ENCODE measurements at places on chromosomes 13 and 19. TPM values are rescaled to one million over a fixed set of nuclear protein-coding genes. Genes with fewer than 3 reads are reported as not detected.

GRCh38 chr13:30300596-30300995 lies 6.8 kb downstream of the KATNAL1 start:
- no peak for DNase-seq

DNA sequence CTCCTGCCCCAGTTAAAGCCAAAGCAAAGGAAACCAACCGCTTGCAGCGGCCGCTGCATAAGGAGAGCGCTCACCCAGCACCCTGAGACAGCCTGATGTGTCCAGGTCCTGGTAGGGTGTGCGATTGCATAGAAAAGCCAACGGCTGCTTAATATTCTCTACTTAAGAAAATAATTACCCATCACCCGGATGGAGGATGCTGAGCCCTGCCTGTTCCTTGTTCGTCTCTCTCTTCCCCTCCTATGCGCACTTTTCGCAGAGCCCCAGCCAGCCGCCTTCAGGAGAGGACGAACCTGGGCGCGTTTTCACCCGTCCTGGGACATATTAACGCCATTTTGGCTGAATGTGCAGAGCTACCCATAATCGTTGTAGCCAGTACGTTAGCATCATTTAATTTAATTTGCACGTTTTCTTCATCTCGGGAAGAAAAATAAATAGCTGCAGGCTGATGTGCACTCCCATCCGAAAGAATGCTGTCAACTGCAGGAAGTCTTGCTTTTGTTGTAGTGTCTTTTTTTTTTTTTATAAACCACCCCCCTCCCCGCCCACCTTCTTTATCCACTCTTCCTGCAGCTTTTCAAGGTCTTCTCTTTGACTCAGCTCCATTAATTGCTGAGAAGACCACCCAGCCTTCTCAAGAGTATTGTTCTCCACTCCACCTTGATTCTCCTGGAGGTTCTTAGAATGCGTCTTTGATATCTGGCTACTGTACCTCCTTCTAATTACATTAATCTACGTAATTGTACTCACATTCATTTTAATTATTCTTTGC lies 214.5 kb downstream of the TEX29 start:
- no peak for DNase-seq

GRCh38 chr13:51360489-51360888 lies 21.0 kb downstream of the SERPINE3 start:
- no peak for DNase-seq

DNA sequence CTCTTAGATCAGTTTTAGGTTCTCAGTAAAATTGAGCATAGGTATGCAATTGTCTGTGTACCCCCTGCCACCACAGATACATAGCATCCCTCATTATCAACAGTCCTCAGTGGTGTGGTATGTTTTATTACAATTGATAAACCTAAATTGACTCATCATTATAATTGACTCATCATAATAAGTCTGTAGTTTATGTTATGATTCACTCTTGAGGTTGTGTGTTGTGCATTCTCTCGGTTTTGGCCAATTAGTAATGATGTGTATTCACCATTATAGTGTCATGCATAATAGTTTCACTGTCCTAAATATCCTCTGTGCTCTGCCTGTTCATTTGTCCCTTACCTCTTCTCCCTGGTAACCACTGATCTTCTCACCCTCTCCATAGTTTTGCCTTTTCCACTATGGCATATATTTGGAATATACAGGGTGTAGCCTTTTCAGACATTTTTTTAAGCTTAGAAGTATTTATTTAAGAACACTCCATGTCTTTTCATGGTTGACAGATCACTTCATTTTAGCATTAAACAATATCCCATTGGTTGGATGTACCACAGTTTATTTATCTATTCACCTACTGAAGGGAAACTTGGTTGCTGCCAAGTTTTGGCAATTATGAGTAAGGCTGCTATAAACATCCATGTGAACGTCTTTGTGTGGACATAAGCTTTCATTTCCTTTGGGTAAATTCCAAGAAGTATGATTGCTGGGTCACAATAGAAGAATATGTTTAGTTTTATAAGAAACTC lies 1620.6 kb upstream of the MIR17HG start:
- DNase-seq, result no peak

GRCh38 chr13:30378191-30378590 lies 44.1 kb upstream of the UBE2L5 start:
- DNase-seq, result no peak

DNA sequence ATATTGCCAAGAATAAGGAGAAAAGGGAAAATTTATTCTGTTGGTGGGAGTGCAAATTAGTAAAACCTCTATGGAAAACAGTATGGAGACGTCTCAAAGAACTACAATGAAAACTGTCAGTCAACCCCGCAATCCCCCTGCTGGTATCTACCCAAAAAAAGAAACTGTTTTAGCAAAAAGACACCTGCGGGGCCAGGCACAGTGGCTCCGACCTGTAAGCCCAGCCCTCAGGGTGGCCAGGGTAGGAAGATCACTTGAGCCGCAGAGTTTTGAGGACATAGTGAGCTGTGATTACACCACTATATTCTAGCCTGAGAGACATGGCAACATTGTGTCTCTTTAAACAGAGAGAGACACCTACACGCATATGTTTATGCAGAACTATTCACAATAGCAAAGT lies 37.5 kb upstream of the SLITRK1 start:
- no peak for DNase-seq

Gene KIR2DL1
- total RNA-seq, result not detected

Gene MCEMP1
- total RNA-seq, result not detected

All from activated T-helper 1 cell treated with anti-CD3 and anti-CD28 coated beads, Interleukin-12 subunit alpha, Interleukin-12 subunit beta, Interleukin-2, Interleukin-4 antibody, amounts not matched to agents 30 ng/mL and 10 ng/mL and 1 ng/mL, durations not matched to agents 14 hours and 24 hours and 36 hours (primary cell).